ENCODE measurements at places on chromosomes 7 and 10.

- no peak for DNase-seq
Measured at GRCh38 chr10:49274886-49275285, 24.1 kb upstream of the C10orf71 start.

DNA sequence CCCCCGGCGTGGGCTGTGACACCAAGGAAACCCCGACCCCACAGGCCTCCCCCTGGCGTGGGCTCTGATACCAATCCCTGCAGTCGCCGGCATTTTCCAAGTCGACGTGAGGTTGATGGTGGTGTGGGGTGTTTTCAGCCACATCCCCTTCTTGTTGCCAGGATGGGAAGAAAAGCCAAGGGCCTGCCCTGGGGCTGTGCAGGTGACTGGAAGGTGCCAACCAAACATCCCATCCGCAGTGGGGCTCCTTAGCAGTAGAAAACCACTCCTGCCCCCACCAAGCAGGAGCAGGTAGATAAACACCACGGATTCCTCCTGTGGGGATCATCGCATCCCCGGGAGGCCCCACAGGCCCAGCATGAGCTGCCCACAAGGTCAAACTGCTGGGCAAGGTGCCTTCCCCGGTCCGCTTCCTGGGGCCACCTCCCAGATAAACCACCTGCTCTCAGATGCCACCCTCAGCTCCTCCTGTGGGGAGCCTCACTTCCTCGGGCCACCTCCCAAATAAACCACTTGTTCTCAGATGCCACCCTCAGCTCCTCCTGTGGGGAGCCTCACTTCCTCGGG lies 88.5 kb upstream of the DIP2C start:
- DNase-seq: no peak

DNA sequence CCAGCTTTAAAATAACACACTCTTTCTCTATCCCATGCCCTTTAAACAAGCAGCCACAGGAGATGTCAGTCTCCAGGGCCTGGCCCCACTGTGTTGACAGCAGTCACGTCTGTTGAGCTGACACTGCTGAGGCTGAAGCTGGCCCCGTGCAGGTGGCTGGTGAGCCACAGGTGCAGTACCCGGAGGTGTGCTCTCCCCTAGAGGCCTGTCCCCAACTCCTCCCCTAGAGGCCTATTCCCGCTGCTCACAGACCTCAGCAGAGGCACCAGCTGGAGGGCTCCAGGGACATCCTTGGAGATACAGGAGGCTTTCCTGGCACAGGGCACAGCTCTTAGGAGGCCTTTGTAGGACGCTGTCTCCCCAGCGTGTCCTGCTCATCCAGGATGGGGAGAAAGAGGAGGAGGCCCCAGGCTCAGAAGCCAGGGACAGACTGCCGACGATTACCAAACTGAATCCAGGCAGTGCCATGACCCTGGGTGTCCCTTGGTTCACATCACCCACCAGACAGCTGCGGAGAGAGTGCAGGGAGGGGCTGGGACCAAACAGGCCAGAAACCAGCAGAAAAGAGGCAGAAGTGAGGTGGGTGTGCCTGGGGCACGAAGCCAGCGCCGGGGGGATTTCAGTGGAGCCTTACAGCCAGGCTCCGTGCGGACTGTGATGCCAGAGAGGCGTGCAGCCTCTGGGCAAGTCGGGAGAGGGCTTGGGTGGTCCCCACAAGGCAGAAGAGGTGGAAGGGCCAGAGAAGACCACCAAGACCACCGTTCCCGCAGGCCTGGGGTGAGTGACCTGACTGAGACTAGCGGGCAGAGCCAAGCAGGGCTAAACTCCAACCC lies 18.5 kb upstream of the TTYH3 start:
- peak; percentile 74 for DNase-seq

- DNase-seq: no peak
Measured at GRCh38 chr7:106346678-106347217, 62.0 kb upstream of the NAMPT start.

- DNase-seq: peak; percentile 74
Measured at GRCh38 chr7:28093623-28094232, 86.9 kb downstream of the JAZF1 start.
